ENCODE measurements at places on chromosomes 4 and X.

GRCh38 chr4:163280703-163281519 lies 51.5 kb downstream of the NPY1R start:
- DNase-seq: no peak

DNA sequence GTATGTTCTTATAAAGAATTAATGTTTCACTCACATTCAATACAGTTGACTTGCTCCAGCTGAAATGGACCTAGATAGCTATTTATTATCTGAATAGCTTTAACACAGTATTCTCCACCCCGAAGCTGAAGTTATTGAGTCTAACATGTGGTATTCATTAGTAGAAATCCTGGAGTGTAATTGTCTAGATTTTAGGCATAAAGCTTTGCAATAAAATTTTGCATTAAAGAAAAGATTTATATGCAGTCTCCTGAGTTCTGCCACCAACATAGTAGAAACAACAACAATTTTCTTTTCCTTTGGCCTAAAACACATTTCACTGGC lies 90.2 kb upstream of the DCLK2 start:
- DNase-seq: no peak

DNA sequence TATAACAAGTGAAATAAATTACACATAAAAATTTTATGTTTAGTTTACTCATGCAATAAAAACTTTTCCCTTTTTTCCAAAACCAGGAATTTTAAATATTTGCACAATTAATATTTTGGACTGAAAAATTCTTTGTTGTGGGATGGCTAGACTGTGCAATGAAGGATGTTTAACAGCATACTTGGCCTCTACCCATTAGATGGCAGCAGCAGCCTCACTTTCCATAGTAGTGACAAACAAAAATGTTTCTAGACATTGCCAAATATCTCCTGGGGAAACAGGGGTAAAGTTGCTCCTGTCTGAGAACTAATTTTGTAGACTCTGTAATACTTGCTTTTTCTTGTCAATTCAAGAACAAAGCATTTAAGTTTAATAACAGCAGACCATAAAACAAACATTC lies 49.8 kb downstream of the SCLT1 start:
- peak; percentile 37 for DNase-seq

- DNase-seq: no peak
Measured at GRCh38 chr4:2866160-2866861, 22.7 kb downstream of the ADD1 start.

DNA sequence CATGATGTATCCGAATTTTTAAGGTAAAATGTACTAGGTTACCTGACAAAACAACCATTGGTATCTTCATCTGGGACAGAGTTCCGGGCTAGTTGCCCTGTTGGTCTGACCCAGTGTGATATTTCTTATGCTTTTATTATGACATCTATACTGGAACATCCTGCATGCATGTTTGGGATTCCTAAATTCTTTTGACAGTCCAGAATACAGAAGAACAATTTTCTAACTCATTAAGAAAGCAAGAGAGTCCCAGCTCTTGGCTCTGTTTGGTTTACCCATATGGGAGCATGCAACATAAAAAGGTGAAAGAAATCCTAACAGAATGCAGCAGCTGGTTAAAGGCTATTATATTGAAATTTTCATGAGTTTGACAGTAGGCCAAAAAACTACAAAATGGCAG lies 247.7 kb upstream of the FTHL17 start:
- peak; percentile 13 for DNase-seq

- no peak for DNase-seq
Measured at GRCh38 chr4:11438647-11439046, 10.0 kb upstream of the HS3ST1 start.

DNA sequence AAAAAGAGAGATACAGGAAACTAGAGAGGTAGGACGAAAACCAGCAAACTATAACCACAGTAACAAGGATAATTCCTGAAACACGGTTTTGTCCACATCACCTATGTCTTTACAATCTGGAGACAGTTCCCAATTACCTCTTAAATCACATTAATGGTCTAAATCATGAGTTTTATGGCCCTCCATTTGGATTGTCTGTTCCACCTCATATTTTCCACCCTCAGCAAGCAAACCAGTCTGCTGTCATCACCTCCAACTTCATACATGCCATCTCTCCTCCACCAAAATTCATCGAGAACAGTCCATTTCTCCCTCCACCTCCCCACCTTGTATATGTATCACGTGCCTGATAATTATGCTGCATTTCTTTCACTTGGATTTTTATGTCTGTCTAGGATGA lies 107.3 kb downstream of the SH3RF1 start:
- no peak for DNase-seq

- DNase-seq: peak; percentile 28
Measured at GRCh38 chr4:98448908-98449307, 187.7 kb downstream of the RAP1GDS1 start.

- no peak for DNase-seq
Measured at GRCh38 chr4:179145746-179146525, 1703.7 kb upstream of the AGA start.

DNA sequence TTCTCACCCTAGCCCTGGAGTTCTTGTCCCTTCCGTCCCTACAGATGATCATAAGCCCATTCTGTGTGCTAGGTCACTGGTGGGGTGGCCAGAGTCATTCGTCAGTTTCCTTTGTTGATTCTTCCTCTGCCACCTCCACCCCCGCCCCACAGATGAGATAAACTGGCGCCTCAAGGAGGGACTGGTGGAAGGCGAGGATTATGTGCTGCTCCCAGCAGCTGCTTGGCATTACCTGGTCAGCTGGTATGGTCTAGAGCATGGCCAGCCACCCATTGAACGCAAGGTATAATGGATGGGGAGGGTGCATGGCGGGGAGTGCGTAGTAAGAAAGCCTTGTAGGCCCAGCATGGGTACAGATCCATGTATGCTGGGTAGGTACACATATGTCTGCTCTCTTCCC lies 6.4 kb downstream of the USP11 start:
- no peak for DNase-seq

GRCh38 chrX:2371026-2371711 lies 129.6 kb downstream of the DHRSX start:
- DNase-seq: peak; percentile 28

- no peak for DNase-seq
Measured at GRCh38 chrX:75365243-75365975, 91.5 kb downstream of the UPRT start.

- DNase-seq: no peak
Measured at GRCh38 chrX:115134382-115134781, 54.8 kb upstream of the RBMXL3 start.

- no peak for DNase-seq
Measured at GRCh38 chrX:129996120-129996519, 13.7 kb downstream of the BCORL1 start.

- peak; percentile 57 for DNase-seq
Measured at GRCh38 chr4:17030543-17030942, 132.1 kb upstream of the LDB2 start.

DNA sequence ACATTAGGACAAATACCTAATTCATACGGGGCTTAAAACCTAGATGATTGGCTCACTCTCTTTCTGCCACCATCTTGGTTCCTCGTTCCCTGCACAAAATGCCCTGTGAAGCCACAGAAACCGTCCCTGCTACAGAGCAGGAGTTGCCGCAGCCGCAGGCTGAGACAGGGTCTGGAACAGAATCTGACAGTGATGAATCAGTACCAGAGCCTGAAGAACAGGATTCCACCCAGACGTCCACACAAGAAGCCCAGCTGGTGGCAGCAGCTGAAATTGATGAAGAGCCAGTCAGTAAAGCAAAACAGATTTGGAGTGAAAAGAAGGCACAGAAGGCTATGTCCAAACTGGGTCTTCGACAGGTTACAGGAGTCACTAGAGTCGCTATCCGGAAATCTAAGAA lies 34.3 kb downstream of the TRIM61 start:
- DNase-seq: no peak

- peak; percentile 35 for DNase-seq
Measured at GRCh38 chr4:88211473-88212252, 53.2 kb upstream of the ABCG2 start.

DNA sequence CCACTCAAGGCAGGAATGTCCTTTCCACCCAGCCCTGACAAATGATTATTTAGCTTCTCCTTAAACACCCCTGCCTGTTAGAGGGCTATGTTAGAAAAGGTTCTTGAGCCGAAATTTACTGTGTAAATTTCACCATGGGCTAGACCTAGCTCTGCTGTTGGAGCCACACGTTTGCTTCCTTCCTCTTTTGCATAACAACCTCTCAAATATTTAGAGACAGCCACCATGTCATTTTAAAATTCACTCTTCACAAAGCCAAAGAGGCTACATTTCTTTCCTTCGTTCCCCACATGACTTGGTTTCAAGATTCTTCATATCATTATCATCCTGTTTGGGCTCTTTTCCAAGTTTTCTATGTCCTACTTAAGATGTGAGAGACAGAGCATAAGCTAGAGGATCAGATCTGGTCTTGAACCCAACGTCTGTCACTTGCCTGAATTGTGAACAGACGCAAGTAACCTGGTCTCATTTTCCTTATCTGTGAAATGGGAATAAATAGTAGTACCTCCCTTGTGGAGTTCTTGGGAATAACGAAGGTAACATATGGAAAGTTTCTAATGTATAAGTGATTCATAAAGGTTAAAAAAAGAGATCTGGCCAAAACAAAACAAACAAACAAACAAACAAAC lies 6.7 kb downstream of the DOCK11 start:
- DNase-seq: peak; percentile 35

GRCh38 chr4:8155048-8155447 lies 3.6 kb downstream of the ABLIM2 start:
- DNase-seq: peak; percentile 16

DNA sequence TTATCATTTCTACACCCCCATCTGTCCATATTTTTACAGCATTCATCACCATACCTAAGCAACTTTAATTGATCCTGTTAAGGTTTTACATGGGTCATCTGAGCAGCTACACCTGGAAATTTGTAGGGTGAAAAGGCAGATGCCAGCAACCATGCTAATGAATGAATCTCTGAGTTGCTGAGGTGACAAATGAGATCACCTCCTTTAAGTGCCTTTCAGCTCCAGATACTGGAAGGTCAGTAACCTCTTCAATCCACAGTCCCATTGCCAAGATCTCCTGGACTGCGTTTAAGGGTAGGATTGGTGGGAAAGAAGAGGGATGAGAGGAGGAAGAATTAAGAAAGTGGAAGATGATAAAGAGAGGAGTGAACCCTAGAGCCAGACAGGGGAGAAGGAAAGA lies 8.5 kb upstream of the BMP3 start:
- DNase-seq: no peak

DNA sequence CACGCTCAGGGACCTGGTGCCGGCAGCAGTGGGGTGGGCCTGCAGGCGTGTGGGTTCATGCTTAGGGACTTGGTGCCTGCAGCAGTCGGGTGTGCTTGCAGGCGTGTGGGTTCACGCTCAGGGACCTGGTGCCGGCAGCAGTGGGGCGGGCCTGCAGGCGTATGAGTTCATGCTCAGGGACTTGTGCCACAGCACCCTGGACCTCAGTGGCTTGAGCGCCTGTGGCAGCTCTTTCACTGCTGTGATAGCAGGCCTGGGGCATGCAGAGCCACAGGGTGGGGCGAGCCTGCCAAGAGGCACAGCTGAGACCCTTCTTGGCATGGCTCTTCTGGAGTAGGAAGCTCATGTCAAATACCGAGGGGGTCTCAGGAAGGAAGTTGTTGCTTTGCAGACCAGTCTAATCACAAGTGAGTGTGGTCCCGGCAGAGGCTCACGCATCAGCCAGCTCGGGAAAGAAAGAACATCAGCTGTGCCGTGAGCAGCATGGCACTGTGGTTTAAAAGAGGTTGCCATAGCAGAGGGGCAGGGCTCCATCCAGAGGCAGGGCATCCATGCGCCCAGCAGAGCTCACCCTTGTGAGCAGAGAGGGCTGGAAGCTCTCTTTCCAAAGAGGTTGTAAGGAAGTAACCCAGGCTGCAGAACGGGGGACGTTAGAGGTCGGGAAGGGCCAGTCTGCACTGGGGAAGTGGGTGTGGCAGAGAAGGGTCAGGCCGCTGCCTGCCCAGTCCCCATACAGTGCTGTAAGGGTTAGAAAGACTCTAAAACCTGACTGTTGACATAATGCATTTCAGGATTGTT lies 21.1 kb downstream of the PIGG start:
- no peak for DNase-seq

DNA sequence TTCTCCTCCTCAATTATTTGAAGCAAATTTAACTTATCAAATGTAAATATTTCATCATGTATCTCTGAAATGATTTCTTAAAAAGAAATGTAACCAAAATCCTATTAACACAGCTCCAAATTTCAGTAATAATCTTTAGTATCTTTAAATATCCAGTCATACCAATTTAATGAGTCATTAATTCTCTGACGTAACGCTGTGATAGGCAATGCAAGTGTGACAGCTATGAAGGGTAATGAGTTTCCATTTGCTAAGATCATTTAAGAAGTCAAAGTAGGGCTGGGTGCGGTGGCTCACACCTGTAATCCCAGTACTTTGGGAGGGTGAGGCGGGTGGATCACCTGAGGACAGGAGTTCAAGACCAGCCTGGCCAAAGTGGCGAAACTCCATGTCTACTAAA lies 15.6 kb downstream of the RPS3A start:
- DNase-seq: no peak

DNA sequence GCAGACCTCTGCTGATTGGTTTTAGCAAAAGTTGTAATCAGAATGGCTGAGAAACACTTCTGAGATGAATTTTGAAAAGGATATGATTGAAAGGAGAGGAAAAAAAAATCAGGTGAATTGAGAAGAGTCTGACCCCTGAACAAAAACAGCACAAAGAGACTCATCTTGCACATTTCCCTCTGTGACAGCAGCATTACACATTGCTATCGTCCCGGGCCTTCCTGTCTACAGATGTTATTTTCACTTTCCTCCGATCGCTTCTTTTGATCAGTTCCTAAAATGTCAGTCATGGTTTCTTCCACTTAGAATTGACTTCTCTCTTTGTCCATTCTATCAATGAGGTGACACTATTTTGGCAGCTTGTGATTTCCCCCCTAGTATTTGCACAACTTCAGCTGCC lies 262.6 kb downstream of the GPC3 start:
- no peak for DNase-seq

- no peak for DNase-seq
Measured at GRCh38 chr4:25213347-25213979, 20.4 kb upstream of the PI4K2B start.

- no peak for DNase-seq
Measured at GRCh38 chr4:73452953-73453700, 17.1 kb downstream of the AFP start.

DNA sequence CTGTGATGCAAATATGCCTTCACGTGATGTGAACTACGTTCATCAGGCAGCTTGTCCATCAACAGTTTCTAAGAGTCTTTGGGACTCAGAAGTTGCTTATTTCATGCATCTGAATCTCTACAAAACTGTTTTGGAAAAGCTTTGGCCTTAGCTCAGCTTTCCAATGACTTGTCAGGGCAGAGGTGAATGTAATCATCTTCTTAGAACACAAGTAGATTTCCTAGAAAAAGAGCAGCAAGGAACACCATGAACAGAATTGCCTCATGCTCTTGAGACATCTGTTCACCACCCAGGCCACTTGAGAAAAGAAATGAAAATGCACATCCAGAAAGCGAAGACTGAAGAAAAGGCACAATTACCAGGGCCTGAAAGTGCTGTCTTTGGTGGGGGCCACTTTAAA lies 105.8 kb upstream of the PDHA1 start:
- DNase-seq: no peak
